ENCODE measurements at places on chromosomes 5 and 9.

DNA sequence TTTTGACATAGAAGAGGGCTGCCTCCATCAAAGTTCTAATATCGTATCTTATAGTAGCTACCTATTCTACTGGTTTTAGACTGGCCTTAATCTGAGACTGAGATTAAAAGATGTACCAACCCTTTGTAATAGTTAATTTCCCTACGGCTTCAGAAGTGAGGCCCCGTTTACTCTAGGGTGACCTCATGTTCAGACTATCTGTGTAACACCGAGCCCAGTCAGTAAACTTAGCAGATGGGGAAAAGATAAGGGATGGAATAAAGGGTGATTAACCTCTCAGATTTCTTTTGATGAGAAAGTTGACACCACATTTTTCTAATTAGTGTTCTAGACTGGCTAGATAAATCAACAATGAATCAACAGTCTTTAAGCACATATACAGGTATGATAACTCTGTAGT lies 283.1 kb downstream of the KCTD16 start:
- DNase-seq = no peak

DNA sequence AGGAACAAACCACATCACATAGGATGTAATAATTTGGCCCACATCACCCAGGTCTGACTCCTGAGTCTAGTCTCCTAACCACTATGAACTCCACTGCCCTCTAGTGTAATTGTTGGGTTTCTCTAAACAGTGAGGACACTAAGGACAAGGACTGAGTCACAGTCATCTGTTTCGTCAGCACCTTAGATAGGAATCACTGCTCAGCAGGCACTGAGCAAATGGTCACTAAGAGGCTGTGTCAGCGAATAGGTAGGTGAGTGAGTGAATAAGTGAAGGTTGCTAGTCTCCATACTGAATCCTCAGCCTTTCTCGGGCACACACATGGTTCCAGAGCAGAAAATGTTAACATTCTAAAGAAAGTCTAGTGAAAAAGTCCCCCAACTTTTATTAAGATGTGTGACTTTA lies 278.6 kb downstream of the SPOCK1 start:
- no peak for DNase-seq

GRCh38 chr5:13632676-13633075 lies 311.8 kb downstream of the DNAH5 start:
- no peak for DNase-seq

DNA sequence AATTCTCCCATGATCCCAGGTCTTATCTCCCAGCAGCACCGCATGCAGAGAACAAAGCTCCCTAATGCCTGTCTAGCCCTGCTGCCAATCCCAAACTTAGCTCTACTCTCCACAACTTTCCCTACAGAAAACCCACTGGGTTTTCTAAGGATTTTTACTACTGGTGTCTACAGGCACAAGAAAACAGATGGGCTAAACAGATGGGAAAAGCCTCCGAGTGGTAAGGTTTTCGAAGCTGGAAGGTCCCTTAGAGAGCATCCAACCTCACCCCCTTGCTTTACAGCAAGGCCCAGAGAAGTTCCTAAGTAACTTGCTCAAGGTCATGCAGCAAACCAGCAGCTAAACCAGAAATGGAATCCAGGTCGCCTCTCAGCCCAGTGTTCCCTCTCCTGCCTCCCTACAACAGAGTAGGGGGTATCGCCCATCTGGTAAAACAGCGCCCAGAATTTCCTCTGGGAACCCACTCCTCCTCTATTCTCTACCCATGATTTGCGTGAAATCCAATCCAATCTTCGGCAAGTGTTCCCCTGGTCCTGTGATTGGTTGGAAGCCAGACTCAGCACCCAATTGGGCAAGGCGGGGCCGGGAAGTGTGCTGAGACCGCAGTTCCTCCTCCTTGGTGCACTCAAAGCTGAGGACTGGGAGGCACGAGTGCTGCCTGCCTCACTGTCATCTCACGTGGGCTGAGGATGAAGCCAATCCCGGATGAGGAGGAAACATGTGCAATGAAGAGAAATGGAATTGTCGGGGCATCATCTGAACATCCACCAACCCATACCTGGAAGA lies 20.8 kb downstream of the CPLX2 start:
- no peak for DNase-seq

GRCh38 chr9:4799033-4799430 lies 6.3 kb downstream of the RCL1 start:
- DNase-seq = no peak
